ENCODE measurements at places on chromosomes 6 and 20.

GRCh38 chr6:141677598-141678211 is 455.0 kb upstream of the GJE1 start:
- peak; percentile 9 for DNase-seq

DNA sequence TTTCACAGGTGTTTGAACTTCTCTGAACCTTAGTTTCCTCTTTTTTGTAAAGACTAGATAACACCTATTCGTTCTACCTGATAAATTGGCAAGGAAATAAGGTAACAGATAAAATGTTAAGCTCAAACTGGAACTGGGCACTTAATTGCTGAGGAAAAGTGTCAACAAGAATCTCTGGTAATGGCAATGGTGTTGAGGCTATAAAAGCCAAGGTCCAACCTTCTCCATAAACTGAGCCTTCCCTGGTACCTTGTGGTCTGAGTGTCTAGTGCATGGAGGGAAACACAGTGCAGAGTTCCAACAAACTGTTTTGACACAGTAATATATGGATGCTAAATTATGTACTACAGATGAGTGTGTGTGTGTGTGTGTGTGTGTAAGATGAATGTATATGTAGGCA is 33.4 kb upstream of the GSTA4 start:
- no peak for DNase-seq

GRCh38 chr20:1001911-1002681 is at the start of gene RSPO4:
RSPO4 (minus strand) TSS chr20:1002311; CDS start chr20:1002164, 147 bp downstream.
- DNase-seq = no peak

GRCh38 chr20:22509843-22510147 is 74.6 kb downstream of the FOXA2 start:
- DNase-seq = no peak

DNA sequence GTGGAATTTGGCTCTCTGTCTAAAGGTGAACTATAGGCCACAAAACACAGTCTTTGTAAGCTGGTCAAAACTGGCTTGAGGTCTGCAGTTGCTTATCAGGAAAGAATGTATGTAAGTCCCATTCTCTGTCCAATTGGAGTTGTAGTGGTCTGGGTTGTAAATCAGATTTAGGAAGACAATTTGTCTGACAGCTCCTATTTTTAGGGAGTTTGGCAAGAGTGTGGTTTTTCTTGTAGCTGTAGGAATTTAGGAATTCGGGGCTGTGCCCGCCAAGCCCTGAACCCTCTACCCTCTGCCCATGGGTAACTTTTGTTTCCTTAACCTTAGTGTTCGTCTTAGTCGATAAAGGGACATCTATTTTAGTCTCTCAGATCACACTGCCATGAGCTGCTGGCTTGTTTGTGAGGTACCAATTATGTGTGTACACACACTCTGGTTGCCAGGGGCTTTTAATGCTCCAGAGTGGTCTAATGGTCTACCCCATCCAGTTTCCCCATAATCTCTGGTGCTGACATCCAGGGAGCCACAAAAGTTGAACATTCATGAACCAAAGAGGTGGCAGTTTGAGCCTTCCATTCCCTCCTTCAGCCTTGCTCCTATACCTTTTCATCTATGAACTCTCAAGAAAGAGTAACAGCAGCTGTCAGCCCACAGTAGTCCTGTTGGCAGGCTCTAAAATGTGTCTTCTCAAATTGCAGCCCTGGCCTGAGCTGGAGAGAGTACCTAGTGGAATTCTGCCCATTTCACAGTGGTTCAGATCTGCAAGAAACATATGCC is 93.0 kb downstream of the ANKRD6 start:
- no peak for DNase-seq

DNA sequence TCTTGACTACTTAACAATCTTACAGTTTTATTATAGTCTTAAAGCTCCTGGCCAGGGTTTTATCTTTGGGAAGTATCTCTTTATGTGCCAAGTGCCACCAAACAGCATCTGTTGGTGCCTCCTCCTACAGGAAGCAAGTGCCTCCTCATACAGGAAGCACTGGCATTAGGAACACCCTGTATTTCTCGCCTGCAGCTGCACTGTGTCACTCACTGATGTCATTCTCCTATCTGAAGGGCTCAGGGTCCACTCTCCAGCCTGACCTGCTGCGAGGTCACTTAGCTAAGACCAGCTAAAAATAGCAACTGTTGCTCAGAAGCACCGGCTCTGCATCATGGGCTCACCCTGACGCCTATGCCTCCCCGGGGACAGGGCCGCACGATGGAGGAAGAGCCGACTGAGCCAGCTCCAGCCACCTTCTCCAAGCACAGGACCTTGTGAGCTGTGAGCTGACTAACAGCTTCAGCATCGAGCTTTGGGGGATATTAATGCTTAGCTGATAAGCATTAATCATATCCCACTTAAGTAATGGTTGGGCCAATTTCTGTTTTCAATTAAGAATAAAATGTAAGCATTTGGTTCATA is 66.3 kb upstream of the CD93 start:
- peak; percentile 92 for DNase-seq

DNA sequence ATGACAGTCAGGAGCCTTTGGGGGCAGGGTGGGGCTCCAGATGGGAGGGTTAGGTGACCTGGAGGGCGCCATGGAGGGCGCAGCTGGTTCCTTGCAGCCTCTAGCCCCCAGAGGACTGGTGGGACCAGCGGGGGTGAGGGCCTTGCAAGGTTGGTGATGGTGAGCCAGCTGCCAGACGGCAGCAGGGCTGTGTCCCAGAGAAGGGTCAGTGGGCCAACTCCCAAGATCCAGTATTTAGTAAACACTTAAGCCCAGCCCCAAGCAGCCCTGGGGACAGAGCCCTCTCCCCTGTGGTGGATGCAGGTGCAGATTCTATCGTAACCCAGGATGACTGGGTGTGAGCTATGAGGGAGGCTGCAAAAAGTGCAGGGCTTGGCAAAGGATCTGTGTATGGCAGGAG is 201.5 kb upstream of the RNF24 start:
- DNase-seq = no peak
